Ascending aorta (tissue), 2 donors: ENCODE measurements at places on chromosomes 4 and X. TPM values are rescaled to one million over a fixed set of nuclear protein-coding genes. Genes with fewer than 3 reads are reported as not detected.

- H3K4me3 ChIP-seq: no peak overlapping the region
- no peaks in the 10 kb centered on the region for H3K36me3 ChIP-seq
- no peaks in the 10 kb centered on the region for H3K4me1 ChIP-seq
- H3K27me3 ChIP-seq: no peaks in the 10 kb centered on the region
- peak; percentile 5 for DNase-seq
- H3K27ac ChIP-seq: no peak overlapping the region
Measured at GRCh38 chrX:650324-650723, 19.7 kb downstream of the SHOX start.

Gene FAT1
- total RNA-seq: 52.9 TPM

Gene BOD1L1
- total RNA-seq: 8.4 TPM

GRCh38 chr4:118284169-118284568 lies 68.6 kb downstream of the PRSS12 start:
- no peaks in the 10 kb centered on the region for H3K4me1 ChIP-seq
- no peak overlapping the region for H3K4me3 ChIP-seq
- DNase-seq: no peak
- H3K27ac ChIP-seq: no peak overlapping the region
- H3K36me3 ChIP-seq: no peaks in the 10 kb centered on the region

Gene ARHGAP6
- total RNA-seq: 33.6 TPM
